Daoy (cell line): ENCODE measurements at places on chromosomes 2 and 18. TPM values are rescaled to one million over a fixed set of nuclear protein-coding genes. Genes with fewer than 3 reads are reported as not detected.

GPR17 gene
- not detected in 2 replicates for total RNA-seq

IL1R2 gene
- total RNA-seq, result not detected in 2 replicates

ATIC gene
- total RNA-seq, result 26.3 and 44.6 TPM in 2 replicates

UBE2F gene
- total RNA-seq, result 73.9 and 87.1 TPM in 2 replicates

POTEI gene
- total RNA-seq, result 0.06 and 0.40 TPM in 2 replicates

SALL3 gene
- 2.8 and 4.1 TPM in 2 replicates for total RNA-seq

AGXT gene
- not detected in 2 replicates for total RNA-seq

DSC3 gene
- not detected in 2 replicates for total RNA-seq

UCN gene
- 0.11 TPM in 1 of 2 replicates, not detected in the other for total RNA-seq

STAT4 gene
- 0.06 and 0.48 TPM in 2 replicates for total RNA-seq

TET3 gene
- 2.2 and 2.9 TPM in 2 replicates for total RNA-seq

FIGN gene
- total RNA-seq, result 0.57 and 5.8 TPM in 2 replicates

DES gene
- total RNA-seq, result 0.17 and 0.77 TPM in 2 replicates

RESP18 gene
- total RNA-seq, result not detected in 2 replicates

SEMA4F gene
- total RNA-seq, result 3.4 and 4.2 TPM in 2 replicates

CHRNG gene
- not detected in 2 replicates for total RNA-seq

PROKR1 gene
- 0.06 TPM in 1 of 2 replicates, not detected in the other for total RNA-seq

ARHGAP28 gene
- 3.6 and 25.5 TPM in 2 replicates for total RNA-seq

LPIN2 gene
- 3.3 and 3.7 TPM in 2 replicates for total RNA-seq

PSMA8 gene
- not detected in 2 replicates for total RNA-seq

HOXD3 gene
- 5.0 and 10.9 TPM in 2 replicates for total RNA-seq

TMEM37 gene
- total RNA-seq, result not detected in 2 replicates

DSG4 gene
- not detected in 2 replicates for total RNA-seq

UPP2 gene
- not detected in 2 replicates for total RNA-seq

DCTN1 gene
- 74.5 and 74.8 TPM in 2 replicates for total RNA-seq

DNAJC10 gene
- total RNA-seq, result 57.9 and 82.8 TPM in 2 replicates

PJVK gene
- 2.1 TPM in 1 of 2 replicates, not detected in the other for total RNA-seq

CYP27A1 gene
- 0.77 and 0.80 TPM in 2 replicates for total RNA-seq

IGFBP2 gene
- total RNA-seq, result 14.9 and 17.2 TPM in 2 replicates

FRZB gene
- not detected in 2 replicates for total RNA-seq

FAHD2B gene
- total RNA-seq, result 8.5 and 11.8 TPM in 2 replicates
